Activated CD4-positive, alpha-beta T cell treated with anti-CD3 and anti-CD28 coated beads, Interleukin-2, amount 50 U/mL, for 48 hours (primary cell): ENCODE measurements at places on chromosomes 2 and 18.

GRCh38 chr18:57569133-57569532, 17.4 kb downstream of the FECH start:
- no peak for DNase-seq

DNA sequence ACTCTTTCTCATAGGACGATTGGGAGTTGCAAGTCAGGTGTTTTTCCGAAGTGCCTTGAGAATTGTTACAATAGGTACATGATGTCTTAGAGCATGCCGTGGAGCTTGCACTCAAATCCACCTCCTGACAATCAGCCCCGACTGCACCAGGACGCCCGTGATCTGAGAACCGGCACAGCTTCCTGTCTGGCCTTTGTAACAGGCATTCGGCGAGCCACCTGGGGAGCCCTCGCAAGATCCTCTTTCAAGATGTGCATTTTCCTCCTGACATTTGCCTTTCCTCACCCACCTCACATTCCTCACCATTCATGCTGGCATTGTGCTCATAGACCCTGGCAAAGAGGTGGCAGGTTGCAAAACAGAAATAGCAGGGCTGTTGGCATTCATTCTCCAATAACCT, 427.3 kb downstream of the GALR1 start:
- no peak for DNase-seq

DNA sequence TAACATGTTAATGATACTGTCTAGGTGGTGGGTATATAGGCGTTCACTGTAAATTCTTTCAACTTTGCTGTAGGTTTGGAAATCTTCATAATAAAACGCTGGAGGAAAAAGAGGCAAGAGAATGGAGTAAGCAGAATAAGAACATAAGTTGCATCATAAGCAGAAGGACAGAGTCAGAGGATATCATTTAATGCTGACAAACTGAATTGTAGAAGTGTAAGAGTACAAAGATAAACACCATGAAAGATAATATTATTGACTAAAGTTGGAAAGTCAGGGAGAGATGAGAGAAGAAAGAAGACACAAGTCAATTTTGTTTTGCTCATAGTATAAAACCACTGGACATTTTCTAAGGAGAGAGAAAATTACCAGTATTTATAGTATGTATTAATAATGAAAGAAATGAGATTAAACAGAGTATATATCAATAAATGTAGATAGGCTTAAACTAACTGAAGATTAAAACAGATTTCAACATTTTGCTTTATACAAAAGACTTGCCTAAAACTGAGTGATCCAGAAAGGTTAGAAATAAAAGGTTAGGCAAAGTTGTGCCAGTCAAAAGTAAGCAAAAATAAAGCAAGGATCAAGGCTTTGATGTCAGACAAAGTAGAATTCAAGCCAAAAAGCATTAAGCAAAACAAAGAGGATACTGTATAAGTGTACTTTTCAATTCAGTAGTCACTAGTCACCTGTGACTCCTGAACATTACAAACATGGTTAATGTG, 42.4 kb upstream of the VIT start:
- no peak for DNase-seq

DNA sequence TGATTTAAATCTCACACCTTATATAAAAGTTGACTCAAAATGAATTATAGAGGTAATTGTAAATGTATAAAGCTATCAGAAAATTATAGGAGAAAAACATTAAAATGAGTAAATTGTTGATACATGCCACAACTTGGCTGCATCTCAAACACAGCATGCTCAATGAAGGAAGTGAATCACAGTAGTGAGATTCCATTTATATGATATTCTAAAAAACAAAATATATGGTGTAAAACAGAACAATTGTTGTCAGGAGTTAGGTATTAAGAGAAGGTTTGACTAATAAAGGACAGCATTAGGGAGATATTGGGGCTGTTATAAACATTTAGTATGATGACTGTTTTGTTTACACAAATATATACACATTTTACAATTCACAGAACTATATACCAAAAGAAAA, 356.6 kb upstream of the CELF4 start:
- no peak for DNase-seq
